GF-D8 (cell line): ENCODE measurements at places on chromosomes 12 and 14.

DNA sequence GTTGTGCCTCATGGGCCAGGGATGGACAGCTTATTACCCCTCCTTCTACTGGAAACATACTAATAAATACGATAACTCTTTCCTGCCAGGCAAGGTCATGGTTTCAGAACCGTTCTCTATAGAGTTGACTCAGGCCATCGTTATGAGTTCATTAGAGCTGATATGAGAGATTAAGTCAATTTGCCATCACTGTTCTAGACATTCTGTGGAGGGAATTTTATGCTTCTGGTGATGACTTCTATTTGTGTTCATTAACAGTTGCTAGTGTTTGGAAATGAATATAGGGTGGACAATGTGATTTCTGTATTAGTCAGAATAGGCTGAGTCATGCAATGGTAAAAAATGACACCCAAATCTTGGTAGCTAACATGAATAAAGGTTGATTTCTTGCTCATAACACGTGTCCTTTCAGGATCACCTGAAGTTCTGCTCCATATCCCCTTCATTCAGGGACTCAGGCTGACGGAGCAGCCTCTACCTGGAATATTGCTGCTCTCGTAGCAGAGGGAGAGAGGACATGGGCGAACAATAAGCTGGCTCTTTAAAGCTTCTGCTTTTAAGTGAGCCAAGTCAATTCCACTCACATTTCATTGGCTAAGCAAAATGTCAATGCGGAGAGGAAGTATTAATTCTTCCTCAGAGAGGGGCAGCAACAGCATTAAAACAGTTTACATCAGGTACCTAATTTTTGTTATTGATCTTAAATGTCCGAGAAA is 18.5 kb upstream of the TBPL2 start:
- DNase-seq = no peak

- DNase-seq = no peak
Observed at GRCh38 chr14:105943973-105944602, 417.7 kb downstream of the TMEM121 start.

GRCh38 chr12:49643961-49644619 is 20.7 kb downstream of the PRPF40B start:
- no peak for DNase-seq

- no peak for DNase-seq
Observed at GRCh38 chr14:101735453-101735852, 26.1 kb upstream of the PPP2R5C start.

DNA sequence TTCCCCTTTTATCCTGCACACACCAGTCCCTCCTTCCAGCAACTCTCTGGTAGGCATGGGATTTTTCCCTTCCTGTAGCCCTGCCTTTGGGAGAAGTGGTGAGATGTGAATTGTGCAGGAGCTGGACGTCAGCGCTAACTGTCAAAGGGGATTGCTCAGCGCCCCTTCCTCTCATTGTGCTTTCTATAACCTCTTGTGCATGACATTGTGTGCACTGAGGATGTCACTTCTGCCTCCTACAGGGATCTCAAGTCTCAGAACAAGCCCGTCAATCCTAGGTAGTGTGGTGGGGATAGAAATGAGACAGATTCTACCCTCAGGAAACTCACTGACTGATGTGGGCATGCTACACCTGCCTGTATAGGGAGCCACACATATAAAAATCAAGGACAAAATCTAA is 8.7 kb downstream of the KCNA5 start:
- DNase-seq = no peak

DNA sequence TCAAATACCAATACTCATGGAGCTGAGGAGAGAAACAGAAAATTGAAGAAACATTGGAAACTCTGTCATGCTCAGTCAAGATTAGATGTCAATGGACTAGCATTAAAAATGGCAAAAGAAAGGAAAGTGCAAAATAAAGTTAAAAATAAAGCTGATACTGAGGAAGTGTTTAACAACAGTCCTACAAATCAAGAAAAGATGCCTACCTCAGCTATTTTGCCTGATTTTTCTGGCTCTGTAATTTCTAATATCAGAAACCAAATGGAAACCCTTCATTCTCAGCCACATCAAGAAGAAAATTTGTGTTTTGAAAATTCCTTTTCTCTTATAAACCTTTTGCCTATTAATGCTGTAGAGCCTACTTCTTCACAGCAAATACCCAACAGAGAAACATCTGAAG is 40.5 kb downstream of the METTL25 start:
- DNase-seq = no peak

- DNase-seq = no peak
Observed at GRCh38 chr14:20803223-20803622, 579 bp upstream of the RNASE1 start.

GRCh38 chr14:59565087-59565486 is 11.5 kb downstream of the CCDC175 start:
- DNase-seq = no peak

- DNase-seq = no peak
Observed at GRCh38 chr14:89549381-89550125, 132.5 kb upstream of the FOXN3 start.

DNA sequence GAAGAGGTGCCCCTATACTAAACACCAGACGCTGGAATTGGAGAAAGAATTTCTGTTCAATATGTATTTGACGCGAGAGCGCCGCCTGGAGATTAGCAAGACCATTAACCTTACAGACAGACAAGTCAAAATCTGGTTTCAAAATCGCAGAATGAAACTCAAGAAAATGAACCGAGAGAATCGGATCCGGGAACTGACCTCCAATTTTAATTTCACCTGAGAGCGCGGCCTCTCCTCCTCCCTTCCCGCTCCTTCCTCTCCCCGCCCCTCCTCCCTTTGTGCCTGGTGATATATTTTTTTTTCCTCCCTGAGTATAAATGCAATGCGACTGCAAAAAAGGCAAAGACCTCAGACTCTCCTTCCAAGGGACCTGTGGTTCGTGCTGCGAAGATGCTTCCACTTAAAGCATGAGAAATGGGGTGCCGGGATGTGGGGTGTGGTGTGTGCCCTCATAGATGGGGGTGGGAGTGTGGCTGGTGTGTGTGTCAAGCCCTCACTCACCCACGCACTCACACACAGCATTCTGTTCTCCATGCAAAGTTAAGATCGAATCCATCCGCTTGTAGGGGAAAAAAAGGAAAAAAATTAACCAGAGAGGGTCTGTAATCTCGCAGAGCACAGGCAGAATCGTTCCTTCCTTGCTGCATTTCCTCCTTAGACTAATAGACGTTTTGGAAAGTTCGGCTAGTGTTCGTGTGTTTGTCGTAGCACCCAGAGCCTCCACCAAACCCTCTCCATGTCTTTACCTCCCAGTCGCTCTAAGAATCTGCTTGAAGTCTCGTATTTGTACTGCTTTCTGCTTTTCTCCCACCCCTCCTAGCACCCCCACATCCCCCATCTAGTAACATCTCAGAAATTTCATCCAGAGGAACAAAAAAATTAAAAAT is 4.5 kb downstream of the HOXC10 start:
- DNase-seq = no peak

- DNase-seq = no peak
Observed at GRCh38 chr14:63287666-63288483, 30.9 kb downstream of the GPHB5 start.

DNA sequence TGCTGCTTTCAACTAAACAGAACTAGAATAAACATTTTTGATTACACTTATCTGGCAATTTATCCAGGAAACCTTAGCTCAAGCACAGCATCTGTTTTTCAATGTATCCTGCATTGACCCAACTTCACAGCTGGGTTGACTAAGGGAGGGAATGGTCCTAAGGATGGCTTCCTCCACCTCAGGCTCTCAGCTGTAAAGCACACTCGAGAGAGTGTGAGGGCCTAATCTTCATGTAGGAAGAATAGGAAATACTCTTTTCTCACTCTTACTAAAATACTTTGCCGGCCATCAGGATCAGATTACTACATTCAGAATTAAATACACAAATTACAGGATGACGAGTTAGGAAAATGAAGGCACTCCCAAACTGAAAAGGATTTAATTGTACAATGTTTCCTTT is 7.2 kb downstream of the SETD3 start:
- no peak for DNase-seq

DNA sequence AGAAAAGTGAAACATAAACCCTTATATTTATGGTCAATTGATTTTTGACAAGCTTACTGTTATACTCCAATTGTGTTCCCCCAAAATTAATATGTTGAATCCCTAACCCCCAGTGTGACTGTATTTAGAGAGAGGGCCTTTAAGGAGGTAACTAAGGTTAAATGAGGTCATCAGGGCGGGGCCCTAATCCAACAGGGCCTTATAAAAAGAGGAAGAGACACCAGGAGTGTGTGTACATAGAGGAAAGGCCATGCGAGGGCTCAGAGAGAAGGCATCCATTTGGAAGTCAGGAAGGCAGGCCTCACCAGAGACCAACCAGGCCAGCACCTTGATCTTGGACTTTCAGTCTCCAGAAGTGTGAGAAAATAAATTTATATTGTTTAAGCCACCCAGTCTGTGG is 6.5 kb upstream of the VTI1B start:
- DNase-seq = no peak
